NCI-H524 (cell line): ENCODE measurements at places on chromosomes 7 and 10.

GRCh38 chr10:116080553-116080952 lies 192.5 kb downstream of the GFRA1 start:
- no peak for DNase-seq

DNA sequence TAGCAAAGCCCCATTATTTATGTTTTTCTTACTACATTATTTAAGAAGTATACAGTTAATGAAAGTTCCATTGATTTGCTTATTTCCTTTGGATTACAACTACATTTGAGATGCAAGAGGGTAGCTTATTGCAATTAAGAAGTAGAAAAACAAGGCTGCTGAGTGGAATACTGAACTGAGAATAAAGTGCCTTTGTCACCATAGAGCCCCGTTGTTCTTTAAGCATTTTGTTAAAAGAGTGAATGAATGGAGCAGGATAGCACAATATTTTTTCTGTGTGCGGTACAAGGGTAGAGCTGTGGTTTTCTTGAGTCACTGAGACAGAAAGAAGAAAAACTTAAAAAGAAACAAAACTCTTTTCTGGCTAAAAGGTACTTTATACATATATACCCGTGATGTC lies 45.6 kb downstream of the ZNF277 start:
- no peak for DNase-seq

GRCh38 chr7:151837285-151838042 lies 39.5 kb downstream of the PRKAG2 start:
- peak; percentile 79 for DNase-seq

DNA sequence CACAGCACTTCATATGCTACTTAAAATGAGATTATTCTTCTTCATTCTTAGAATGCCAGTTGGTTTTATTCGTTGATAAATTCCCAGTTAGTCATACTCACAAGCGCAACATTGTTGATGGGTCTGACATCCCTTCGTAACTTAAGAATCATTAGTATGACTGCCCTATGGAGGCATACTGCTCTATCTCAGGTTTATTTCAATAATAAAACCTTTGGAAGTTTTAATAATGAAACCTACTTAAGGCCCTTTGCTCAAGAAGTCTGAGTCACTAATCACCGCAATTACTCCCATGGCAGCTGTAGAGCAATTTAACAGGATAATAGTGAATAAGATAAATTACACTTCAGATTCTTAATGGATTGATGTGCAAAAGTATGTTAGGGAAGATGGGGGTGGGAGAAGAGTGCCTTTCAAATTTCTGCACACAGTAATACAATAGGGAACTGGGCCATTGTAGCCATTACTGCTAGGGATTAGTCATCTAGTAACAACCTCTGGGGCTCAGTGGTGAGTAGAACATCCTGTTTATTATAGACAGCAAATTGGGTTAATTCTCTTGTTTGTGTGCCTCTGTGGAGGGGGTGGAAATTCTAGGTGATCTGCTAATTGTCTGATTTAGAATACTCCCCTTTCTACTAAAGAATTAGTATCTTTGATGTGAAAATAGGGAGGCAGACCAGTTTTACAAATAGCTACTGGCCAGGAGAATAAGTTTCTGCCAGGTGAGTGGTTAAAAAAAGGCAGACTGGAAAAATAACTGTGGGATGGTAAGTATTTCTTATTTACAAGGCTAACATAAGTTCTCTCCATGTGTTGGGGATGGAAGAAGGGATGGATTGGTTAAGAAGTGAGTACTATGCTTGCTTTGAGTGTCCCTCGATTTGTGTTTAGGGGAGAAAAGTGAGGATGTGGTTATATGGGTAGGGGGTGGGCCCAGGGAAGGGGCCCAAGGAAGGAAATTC lies 74.5 kb upstream of the VKORC1L1 start:
- peak; percentile 33 for DNase-seq

DNA sequence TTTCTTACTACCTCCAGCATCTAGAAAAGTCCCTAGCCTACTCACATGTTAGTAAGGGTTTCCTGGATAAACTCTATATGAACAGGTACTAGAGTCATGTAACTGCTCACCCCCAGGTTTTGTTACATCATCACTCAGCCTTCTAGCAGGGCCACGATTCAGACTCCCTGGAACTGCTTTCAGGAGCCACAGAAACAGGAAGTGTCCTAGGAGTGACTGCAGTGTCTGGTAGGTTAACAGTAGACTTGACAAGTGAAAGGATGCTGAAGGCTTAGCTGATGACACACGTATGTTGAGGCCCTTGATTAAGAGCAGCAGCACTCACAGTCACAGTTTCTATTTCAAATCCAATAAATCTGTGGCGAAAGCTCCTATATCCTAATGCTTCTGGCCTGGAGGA lies 101.2 kb downstream of the DNMBP start:
- no peak for DNase-seq

GRCh38 chr10:97788552-97789442 lies 17.0 kb upstream of the SFRP5 start:
- DNase-seq = peak; percentile 23

GRCh38 chr7:23532490-23533237 lies 883 bp upstream of the TRA2A start:
- no peak for DNase-seq

DNA sequence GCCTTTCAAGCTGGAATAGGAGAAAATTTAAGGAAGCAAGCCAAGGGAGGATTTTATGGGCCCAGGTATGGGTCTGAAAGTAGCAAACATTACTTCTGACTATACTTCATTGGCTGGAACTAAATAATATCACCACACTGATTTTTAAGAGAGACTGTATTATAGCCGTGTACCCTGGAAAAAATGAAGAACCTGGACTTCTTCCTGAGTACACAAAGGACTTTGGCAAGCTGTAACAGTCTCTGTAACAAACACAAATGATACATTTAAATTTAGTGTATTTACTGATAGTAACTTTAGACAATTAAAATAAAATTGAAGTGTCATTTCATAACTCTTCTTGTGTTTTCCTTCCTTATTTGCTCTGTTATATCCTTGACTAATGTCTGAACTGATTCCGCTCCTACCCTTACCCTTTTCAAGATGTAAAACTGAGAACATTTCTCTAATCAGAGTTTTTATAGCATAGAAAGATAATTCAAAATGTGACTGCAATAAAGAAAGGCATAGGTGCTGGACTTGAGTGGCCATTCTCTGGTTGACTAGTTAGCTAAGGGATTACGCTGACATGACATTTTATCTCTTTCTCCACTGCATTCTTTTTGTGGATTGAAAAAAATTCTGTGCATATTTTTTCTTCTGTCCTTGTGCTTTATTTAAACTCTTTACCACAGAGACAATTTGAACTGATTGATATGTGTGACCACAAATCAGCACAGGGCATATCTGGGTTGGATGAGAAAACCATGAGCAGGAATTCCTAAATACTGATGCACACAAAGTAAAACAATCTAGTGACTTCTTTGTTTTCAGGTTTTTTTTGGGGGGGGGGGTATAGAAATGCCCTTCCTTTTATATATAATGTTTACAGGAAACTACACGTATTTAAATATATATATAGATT lies 349.7 kb downstream of the MDFIC start:
- no peak for DNase-seq

- no peak for DNase-seq
These were observed 12.2 kb upstream of the CPA5 start for GRCh38 chr7:130332259-130333053.

DNA sequence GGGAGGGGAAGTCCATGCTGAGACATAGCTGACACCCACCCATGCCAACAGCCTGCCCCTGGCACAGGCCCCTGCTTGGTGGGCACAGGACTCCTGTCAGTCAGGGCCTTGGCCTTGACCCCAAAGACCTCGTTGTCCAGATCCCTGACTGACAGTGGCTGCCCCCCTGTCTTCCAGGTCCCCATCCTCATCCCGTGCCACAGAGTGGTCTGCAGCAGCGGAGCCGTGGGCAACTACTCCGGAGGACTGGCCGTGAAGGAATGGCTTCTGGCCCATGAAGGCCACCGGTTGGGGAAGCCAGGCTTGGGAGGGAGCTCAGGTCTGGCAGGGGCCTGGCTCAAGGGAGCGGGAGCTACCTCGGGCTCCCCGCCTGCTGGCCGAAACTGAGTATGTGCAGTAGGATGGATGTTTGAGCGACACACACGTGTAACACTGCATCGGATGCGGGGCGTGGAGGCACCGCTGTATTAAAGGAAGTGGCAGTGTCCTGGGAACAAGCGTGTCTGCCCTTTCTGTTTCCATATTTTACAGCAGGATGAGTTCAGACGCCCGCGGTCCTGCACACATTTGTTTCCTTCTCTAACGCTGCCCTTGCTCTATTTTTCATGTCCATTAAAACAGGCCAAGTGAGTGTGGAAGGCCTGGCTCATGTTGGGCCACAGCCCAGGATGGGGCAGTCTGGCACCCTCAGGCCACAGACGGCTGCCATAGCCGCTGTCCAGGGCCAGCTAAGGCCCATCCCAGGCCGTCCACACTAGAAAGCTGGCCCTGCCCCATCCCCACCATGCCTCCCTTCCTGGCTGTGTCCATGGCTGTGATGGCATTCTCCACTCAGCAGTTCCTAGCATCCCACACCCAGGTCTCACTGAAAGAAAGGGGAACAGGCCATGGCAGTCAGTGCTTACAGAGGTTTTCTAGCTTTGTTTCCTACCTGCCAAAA lies 197.2 kb downstream of the EBF3 start:
- no peak for DNase-seq

DNA sequence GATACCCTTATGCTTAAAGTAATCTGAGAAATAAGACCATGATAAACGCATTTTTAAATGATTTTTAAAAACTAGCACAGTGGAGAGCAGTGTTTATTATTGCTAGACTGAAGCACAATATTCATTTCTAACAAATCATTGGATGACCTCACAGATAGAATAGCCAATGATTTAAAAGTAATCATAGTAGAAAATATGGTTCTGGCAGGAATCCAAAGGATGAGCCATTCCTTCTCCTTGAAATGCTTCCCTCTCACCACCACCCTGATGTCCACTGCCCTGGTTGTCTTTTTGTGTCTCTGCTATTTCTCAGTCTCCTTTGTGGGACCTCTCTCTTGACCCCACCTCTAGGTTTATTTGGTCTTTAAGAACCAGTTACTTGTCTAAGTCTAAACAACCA lies 64.9 kb downstream of the PRKG1 start:
- no peak for DNase-seq

DNA sequence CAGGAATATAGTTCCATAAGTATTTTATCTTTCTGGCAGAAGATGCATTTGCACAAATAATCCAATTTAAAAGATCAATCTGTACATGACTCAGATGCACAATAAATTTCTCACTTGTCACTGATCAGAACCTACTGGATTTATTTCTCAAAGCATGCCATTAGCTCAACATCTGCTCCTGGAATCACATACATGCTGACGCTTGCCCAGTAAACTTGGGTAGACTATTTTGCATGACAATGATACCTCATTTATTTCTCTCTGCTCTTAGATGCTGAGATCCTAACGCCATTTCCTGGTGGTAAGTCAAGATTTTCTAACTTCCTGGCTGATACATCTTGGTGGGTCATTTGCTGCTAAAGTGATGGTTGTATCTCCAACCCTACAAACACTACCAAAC lies 33.8 kb upstream of the C10orf120 start:
- peak; percentile 25 for DNase-seq

- no peak for DNase-seq
These were observed 373.5 kb downstream of the KCNMA1 start for GRCh38 chr10:77264107-77264506.

GRCh38 chr10:115432188-115432819 lies 339.1 kb downstream of the ATRNL1 start:
- DNase-seq = no peak

DNA sequence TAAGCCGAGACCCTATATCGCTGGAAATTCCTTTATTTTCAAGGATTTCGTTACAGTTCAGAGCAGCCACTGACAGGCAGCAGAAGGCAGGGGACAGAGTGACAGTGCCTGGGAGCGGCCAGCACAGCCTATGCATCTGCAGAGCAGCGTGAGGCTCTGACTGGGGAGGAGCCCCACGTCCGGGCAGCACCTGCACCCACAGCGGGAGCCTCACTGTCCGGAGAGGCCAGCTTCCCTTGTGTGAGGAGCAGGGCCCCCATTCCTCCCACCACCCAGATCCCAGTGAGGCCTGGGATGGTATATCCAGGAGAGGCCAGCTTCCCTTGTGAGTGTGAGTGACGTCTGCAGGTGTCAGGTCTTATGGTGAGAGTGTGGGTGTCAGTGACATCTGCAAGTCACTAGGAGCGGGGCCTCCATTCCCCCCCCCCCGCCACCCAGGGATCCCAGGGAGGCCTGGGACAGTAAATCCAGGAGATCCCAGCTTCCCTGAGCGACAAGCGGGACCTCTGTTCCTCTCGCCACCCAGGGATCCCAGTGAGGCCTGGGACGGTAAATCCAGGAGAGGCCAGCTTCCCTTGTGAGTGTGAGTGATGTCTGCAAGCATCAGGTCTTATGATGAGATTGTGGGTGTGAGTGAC lies 259.1 kb downstream of the PTPRN2 start:
- DNase-seq = no peak

GRCh38 chr7:143258831-143259230 lies 4.4 kb upstream of the GSTK1 start:
- DNase-seq = no peak

DNA sequence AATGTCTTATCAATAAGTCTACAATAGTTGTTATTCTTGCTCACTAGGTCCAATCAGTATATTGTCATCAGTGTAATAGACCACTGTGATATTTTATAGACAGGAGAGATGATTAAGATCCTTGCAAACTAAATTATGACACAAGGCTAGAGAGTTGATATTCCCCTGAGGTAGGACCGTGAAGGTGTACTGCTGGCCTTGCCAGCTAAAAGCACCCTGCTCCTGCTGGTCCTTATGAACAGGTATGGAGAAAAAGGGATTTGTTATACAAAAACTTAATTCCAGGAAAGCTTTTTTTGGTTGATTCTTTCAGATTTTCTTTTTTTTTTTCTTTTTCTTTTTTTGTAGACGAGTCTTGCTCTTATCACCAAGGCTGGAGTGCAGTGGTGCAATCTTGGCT lies 16.8 kb upstream of the TMEM213 start:
- no peak for DNase-seq

DNA sequence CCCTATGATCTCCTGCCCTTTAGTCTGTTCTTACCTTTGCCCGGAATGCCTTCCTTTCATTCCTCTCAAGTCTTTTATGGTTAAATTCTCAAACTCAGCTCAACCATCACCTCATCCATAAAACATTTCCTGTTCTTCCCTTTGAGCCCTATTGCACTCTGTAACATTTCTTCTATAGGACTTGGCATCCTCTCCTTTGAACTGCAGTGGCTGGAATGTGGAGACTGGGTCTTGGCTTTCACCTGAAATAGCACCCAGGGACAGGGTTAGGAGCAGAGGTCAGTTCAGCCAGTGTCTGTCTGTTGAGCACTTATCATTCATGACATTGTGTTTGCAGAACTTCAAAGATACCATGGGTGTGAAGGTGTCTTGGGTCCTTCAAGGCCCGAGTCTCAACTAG lies 7.2 kb downstream of the NFE2L3 start:
- DNase-seq = no peak

- DNase-seq = no peak
These were observed 145.4 kb downstream of the CUBN start for GRCh38 chr10:16984242-16984641.
